ENCODE measurements at places on chromosomes 1 and 21. TPM values are rescaled to one million over a fixed set of nuclear protein-coding genes. Genes with fewer than 3 reads are reported as not detected.

Gene FCRL6
- total RNA-seq, result not detected

Gene BARHL2
- total RNA-seq, result not detected

Gene PTPN7
- total RNA-seq, result 0.76 TPM

Gene ABCB10
- 22.3 TPM for total RNA-seq

Gene TIE1
- 27.9 TPM for total RNA-seq

Gene OR2T33
- total RNA-seq, result not detected

Gene CYP4Z1
- 0.49 TPM for total RNA-seq
